ENCODE measurements at places on chromosomes 4 and X.

DNA sequence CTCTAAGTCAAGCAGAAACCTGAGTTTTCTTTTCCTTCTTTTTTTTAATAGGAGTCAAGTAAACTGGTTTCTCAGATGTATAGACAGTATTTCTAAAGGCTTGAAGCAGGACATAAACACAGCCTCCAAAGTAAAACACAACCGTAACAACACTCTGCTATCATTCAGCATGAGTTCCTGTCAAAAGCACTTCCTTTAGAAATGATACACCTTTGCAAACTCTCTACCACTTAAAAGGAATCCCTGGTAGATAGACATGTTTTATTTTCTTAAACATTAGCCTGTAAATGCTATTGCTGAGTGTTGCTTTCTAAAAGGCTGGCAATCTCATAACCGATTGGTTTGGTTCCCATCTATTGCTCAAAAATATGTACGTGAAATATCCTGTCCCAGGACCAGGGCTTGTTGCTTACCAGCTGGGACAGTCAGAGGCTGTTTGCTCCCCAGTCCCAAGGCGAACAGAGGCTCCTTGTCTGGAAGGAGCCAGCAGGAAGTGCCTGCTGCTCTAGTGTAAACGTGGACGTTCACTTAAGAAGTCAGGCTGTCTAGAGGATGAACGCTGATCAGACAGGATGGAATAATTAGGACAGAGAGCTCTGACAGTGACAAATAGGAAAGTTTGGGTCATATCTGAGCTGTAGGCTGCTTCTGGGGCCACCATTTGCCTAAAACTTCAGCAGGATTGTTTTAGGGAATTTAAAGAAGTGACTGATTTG is 173.9 kb upstream of the KLF3 start:
- DNase-seq = no peak

GRCh38 chr4:55553441-55554201 is 6.9 kb upstream of the CLOCK start:
- no peak for DNase-seq

GRCh38 chr4:14783011-14783877 is 219.0 kb upstream of the CPEB2 start:
- DNase-seq = no peak

- DNase-seq = no peak
Measured at GRCh38 chrX:46703980-46704379, 54.9 kb downstream of the SLC9A7 start.

DNA sequence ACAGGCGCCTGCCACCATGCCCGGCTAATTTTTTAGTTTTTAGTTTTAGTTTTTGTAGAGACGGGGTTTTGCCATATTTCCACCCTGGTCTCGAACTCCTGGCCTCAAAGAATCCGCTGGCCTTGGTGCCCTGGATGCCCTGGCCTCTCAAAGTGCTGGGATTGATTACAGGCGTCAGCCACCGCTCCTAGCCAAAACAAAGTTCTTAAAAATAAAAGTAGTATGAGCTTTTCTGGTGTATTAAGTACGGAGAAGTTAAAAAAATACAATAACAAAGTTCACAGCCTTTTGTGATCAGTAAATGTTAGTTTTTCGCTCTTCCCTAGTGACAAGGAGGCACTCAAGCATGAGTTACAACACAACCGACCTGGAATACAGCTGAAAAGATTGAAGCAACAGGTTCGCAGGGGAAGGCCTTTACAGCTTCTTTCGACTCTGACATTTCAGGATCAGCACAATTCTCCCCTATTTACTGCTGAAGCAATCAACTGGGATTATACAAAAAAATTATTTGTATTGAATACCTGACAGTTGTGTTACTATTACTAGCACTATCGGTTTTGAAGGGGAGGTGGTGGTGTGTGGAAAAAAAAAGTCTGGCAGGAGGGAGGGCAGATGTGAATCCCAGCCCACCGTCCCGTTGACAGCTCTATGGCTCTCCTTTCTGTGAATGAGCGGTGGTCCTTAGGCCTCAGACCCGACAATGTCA is 893 bp upstream of the METAP1 start:
- peak; percentile 4 for DNase-seq

DNA sequence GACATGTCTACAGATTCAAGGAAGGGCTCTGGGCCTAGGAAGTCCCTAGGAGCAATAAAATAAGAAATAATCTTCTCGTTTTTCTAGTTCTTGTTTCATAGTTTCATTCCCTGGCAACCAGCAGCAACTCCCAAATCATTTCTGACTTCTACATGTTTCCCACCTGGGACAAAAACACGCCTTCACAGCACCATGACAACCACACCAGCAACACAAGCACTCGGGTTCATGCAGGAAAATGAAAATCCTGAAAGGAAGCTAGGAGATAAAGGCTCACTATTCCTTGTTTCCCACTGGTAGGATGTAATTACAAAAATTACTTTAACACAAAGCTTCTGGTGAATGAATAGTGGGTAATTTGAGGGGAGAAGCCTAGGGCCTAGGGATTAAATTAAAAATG is 158.9 kb downstream of the ADAMTS3 start:
- DNase-seq = no peak

DNA sequence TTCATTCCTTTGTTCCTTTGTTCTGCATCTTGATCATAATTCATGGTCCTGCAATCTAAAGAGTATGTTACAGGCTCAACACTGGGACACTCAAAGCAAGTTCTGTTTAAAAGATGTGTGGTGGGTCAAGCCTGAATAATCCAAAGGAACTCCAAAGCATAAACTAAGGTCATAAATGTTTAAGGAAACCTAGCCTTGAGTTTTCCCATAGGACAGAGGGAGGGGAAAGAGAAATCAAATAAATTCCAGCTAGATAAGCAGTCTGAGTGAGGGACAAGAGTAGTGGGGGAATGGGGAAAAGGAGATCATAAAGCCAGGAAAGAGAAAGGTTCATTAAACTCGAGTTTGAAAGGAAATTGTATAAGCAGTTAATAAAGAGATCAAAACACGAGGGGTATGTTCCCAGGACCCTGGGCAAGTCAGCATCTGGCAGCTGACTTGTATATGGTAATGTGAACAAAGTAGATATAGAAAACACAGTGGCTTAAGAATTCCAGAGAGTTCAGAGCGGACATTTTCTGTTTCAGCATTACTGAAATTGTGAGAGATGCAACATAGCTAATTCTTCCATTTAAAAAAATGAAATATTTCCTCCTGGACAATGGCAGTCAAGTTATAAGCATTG is 125.8 kb upstream of the EDNRA start:
- DNase-seq = no peak

All from GM19239 (cell line).